CD8-positive, alpha-beta memory T cell (primary cell): ENCODE measurements at places on chromosomes 5 and 9.
A peak's percentile ranks its signal among the peaks of the same experiment; 100 is the strongest.

DNA sequence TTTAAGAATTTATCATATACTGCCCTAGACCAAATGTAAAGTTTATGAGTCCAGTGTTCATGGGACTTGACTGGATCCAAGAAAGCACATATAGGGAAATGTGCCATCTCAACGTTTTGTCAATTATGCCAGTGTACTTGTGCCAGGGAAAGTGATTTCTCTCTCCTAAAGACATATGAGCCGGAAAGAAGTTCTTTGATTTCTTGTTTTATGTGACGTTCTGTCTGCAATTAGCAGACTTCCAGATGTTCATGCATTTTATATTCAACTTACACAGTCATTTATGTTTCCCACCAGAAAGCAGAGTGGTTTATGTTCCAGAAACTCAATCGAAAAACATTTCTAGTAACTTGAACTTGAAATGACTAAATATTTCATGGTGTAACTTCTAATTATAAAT lies 203.8 kb downstream of the FAM170A start:
- no peak for DNase-seq

- DNase-seq: no peak
These were observed 62.1 kb upstream of the ATG10 start for GRCh38 chr5:81909677-81910076.

DNA sequence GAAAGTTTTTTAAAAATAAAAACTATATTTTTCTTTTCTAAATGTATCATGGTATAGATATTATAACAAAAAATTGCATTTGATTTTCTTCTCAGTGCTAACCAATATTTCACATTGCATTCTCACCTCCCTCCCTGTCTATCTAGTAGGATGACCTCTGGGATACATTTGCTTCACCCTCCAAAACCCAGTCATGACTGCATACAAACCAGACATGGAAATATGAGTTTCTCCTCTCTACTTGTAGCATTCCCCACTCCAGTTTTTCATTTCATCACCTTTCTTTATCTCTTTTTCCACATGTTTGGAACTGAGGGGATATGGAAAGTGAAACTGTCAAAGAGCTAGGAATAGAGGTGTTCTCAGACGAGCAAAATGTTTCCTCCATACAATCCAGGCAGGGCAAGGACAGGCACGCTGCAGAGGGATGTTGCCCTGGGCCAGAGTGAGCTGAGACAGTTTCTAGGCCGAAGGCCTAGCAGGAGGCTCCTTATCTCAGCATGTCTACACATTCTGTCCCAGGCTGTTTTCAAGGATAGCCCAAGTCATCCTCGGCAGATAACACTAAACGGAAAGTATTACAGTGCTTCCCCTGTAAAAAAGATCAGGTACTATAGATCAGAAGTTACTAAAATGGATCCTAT lies 46.7 kb downstream of the MEF2C start:
- no peak for DNase-seq

GRCh38 chr9:106174346-106174745 lies 480.0 kb downstream of the TMEM38B start:
- no peak for DNase-seq

GRCh38 chr5:9226016-9226536 lies 319.8 kb downstream of the SEMA5A start:
- DNase-seq: no peak

GRCh38 chr9:13151489-13151888 lies 128.0 kb downstream of the MPDZ start:
- DNase-seq: no peak

GRCh38 chr9:133661846-133662540 lies 25.8 kb downstream of the DBH start:
- DNase-seq: no peak

GRCh38 chr5:36932056-36932455 lies 55.5 kb downstream of the NIPBL start:
- DNase-seq: no peak

DNA sequence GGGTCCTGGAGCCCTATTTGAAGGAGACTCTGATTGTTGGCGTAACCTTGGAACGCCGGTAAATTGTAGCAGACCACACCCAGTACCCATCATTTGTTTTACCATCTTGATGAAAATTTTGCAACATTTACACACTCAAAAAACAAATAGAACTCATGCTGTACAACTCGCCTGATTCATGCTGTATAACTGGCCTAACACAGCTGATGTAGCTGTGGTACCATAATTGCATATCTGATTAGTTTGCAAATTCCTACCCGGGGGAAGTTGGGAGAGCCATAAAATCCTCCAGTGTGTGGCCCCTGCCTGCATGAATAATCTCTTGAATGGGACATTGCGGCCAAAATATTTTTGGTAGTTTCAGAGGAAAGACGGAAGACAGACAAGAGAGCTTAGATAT lies 9.7 kb downstream of the NIPAL4 start:
- no peak for DNase-seq

DNA sequence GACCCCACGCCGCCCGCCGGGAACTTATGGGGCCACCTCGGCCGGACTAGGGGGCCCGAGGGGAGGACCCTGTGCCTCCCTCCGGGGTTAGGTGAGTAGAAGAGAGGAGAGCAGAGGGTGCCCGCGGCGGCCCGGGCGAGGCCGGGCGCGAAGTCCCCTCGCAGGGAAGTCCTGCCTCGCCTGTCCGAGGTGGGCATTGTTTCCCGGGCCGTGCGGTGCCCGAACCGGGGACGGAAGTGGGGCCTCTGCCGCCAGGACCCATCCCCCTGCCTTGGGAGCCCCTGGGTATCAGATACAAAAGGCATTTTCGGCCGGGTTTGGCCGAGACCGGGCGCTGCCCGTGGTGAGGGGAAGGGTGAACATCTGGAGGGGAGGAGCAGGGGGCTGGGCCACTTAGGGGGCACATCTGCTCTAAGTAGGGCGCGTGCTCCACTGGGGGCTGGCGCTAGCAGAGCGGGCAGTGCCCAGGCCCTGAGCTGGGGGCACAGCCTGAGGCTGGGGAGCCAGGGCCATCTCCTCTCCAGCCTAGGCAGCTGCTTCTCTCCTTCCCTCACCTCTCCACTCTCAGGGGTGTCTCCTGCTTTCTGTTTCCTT lies 48.2 kb downstream of the DAB2IP start:
- no peak for DNase-seq

DNA sequence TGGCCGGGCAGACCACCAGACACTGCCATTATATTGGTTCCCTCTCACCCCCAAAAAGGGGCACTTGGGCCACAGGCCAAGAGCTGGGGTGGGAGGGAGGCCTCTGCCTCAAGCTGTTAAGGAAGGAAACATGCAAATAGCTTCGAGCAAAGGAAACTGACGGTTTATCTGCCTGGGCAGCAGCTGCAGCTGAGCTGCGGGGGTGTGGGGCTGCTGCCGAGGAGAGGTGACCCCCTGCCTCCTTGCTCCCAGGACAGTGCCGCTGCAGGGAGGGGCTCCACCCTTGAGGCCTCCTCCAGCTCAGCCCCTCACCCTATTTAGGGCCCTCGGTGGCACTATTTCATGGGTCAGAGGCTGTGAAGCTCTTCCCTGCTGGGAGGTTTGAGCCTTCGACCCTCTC lies 789 bp downstream of the DOK3 start:
- DNase-seq: no peak

GRCh38 chr9:22446589-22446949 lies at the start of gene DMRTA1:
Gene DMRTA1, plus strand, starts transcription at chr9:22446824. Its CDS starts 242 bp downstream, at chr9:22447066.
- no peak for DNase-seq

GRCh38 chr9:127455324-127455992 lies 4.1 kb downstream of the LRSAM1 start:
- DNase-seq: no peak

GRCh38 chr5:2754581-2755075 lies 3.2 kb upstream of the IRX2 start:
- DNase-seq: no peak

GRCh38 chr9:93278144-93278543 lies 94.2 kb downstream of the WNK2 start:
- no peak for DNase-seq

GRCh38 chr5:79509244-79509885 lies 4.6 kb downstream of the HOMER1 start:
- no peak for DNase-seq

DNA sequence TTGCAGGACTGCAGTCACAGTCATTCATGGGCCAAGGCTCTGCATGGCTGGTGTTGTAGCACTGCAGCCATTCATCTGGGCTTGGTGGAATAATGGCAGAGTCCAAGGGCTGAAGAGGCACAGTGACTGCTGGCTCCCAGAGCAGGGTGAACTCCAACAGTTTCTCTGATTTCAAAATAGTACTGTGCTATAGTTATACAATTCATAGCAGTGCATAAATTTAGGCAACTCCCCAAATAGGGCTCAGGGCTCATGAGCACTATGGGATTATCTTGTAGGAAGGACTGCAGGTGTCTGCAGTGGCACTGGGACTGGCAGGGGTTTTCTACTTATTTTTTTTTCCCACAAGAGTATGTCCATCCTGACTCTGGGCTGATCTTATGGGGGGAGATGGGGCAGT lies 642.5 kb upstream of the SGCD start:
- no peak for DNase-seq

DNA sequence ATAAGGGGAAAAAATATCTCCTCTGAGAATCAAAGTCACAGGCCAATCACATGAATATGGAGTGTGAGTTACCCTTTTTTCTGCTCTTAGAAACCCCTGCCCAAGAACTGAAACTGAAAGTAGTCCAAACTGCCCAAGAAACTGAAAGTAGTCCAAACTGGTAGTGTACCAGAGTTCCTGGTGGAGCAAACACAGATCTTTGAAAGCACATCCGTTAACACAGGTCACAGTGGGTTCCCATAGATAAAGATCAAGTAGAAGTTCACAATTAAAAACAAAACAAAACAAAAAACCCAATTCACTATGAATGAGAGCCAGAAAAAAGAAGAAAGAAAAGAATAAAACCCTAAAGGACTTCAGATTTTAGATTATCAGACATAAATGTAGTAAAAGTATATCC lies 332.4 kb upstream of the EFNA5 start:
- peak; percentile 19 for DNase-seq

GRCh38 chr9:82333671-82334070 lies 345.1 kb downstream of the SPATA31D1 start:
- DNase-seq: no peak
